Stimulated activated CD4-positive, alpha-beta T cell treated with anti-CD3 and anti-CD28 coated beads, Interleukin-2, amount 100 ng/mL, for 48 hours (primary cell): ENCODE measurements at places on chromosomes 6 and 20.

DNA sequence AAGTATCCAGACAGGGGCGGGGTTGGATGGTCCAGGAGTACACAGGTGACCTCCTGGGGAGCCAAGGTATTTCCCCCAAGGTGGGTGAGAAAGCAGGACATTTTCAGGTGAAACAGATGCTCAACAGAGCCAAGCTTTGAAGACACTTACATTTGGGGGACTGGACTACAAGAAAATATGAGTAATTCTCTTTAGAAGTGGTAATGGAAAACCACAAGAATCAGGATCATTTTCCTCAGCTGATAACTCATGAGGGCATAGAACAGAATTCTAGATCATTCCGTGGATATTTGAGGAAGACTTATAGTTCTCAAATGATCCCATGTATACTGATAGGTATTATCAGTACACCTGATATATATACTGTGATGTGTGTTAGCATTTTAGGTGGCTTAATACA, 89.9 kb downstream of the UST start:
- DNase-seq, result no peak

GRCh38 chr6:68026483-68026882, 608.6 kb upstream of the ADGRB3 start:
- no peak for DNase-seq

- DNase-seq, result no peak
These were observed 366.7 kb downstream of the THBS2 start for GRCh38 chr6:168886964-168887363.

DNA sequence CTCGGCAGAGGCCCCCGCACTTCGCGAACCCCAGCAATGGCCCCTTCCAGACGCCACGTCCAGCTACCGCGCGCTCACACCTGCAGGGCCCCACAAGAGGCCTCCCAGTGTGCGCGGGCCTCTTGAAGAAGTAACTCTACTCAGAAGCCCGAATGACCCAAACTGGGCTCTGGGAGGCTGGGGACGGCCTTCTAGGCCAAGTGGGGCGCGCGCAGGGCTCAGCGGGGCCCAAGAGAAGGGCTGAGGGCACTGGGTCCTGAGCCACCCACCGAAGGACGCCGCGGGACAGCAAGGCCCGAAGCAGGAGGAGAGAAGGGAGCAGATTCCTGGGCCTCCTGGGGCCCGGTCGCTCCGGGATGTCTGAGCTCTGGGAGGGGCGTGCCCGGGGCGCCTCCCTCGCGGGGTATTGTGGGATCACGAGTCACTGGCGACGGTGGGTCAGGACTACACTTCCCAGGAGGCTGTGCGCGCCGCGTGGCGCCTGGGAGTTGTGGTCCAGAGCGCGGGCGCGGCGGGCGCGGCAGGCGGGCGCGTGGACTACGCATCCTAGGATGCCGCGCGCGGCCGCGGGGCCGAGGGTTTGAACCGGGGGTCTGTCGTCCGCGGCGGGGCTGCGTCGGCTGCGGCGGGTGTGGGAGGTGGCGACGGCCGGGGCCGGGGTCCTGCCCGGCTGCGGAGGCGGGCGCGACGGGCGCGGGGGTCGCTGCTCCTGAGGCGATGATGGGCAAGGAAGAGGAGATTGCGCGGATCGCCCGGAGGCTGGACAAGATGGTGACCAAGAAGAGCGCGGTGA, at the start of gene TCEA2:
Gene TCEA2, plus strand, starts transcription at position 603 of the 793 bp plus-strand sequence. Its CDS starts 115 bp downstream, at position 718.
- peak; percentile 94 for DNase-seq

DNA sequence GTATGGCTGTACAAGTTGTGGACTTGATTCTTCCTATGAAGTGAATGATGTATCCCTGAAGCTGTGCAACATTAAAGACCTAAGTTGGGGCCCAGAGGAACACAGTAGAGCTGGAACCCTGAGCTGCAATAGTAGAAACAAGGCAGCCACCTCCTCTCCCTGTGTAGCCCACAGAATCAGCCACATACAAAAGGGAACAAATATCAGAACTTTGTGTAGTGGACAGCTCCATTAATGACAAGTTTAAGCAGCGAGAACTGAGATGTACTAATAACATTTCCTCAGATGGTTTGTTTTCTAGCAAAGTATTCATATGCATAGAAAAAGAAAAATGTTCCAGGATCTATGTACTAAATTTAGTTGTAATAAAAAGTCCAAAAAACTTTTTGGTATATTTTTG, 19.2 kb downstream of the PHACTR1 start:
- DNase-seq, result no peak

GRCh38 chr20:10432079-10432478, 1.9 kb downstream of the MKKS start:
- DNase-seq, result no peak
